ENCODE measurements at places on chromosomes 7 and 10. TPM values are rescaled to one million over a fixed set of nuclear protein-coding genes. Genes with fewer than 3 reads are reported as not detected.

Gene SEMA4G
- total RNA-seq: 1.1 TPM

DNA sequence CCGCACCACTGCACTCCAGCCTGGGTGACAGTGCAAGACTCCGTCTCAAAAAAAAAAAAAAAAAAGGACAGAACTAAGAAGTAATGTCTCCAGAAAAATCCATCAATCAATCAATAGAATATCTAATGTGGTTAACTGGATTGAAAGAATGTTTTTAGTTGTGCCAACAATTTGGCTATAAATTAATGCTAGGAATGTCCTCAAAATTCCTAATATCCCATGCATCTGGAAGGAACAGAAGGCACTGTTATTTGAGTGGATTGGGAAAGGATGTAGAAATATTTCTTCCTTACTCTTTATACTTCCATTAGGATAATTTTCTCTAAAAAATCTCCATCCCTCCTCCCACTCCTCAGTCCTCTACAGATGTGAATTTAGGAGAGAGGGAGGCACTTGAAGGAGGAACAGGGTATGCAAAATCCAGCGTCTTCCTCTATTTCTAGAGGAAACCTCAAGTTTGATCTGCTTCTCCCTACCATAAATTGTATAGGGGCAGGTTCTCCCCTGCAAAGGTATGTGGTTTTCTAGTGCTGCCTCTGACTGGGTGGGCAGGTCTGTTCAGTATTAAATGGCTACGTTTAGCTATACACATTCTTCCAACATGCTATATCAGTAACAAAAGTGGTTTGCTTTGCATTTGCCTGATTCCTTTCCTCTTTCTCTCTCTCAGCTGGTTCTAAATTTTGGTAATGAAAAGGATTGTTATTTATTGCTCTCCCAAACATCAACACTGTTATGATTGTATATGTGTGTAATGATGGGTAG is 54.1 kb downstream of the RNLS start:
- no peaks in the 10 kb centered on the region for H3K27me3 ChIP-seq
- no peaks in the 10 kb centered on the region for H3K36me3 ChIP-seq
- no peak for DNase-seq
- H3K27ac ChIP-seq: no peak overlapping the region
- H3K4me1 ChIP-seq: no peaks in the 10 kb centered on the region

Gene SSMEM1
- not detected for total RNA-seq

GRCh38 chr7:1364906-1365570 is 94.2 kb downstream of the MICALL2 start:
- no peak overlapping the region for H3K4me3 ChIP-seq
- peaks cover 4% of the 10 kb centered on the region for H3K27me3 ChIP-seq
- no peak for DNase-seq
- no peaks in the 10 kb centered on the region for H3K36me3 ChIP-seq
- no peak overlapping the region for H3K27ac ChIP-seq

DNA sequence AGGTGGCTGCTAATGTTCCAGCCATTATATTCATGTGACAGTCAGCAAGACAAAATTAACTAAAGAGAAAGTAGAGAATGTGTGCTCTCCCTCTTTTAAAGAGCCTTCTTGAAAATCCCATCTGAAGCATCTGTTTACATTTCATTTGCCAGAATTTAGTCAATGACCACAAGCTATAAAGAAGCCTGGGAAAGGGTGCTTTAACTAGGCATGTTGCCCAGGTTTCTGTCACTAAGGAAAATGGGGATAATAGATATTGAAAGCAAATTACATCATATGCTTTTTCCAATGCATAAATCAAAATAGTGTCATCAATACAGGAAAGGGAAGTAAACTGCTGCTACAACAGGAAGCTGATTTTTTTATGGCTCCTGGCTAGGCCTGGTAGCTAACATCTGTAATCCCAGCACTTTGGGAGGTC is 67.7 kb downstream of the ELAPOR2 start:
- no peak overlapping the region for H3K4me3 ChIP-seq
- no peak overlapping the region for H3K27ac ChIP-seq
- DNase-seq: no peak
- no peaks in the 10 kb centered on the region for H3K36me3 ChIP-seq

Gene LRRD1
- not detected for total RNA-seq

Gene ZNF503
- 0.12 TPM for total RNA-seq

GRCh38 chr7:1945558-1945957 is 275.5 kb downstream of the ELFN1 start:
- no peak overlapping the region for H3K27ac ChIP-seq
- no peak overlapping the region for H3K4me3 ChIP-seq
- DNase-seq: no peak
- H3K4me1 ChIP-seq: peaks cover 44% of the 10 kb centered on the region
- H3K27me3 ChIP-seq: no peaks in the 10 kb centered on the region
- no peaks in the 10 kb centered on the region for H3K36me3 ChIP-seq
